OCI-M1 (cell line): ENCODE measurements at places on chromosomes 3 and 15.

- no peak for DNase-seq
Measured at GRCh38 chr3:37601832-37602231, 259.8 kb upstream of the CTDSPL start.

DNA sequence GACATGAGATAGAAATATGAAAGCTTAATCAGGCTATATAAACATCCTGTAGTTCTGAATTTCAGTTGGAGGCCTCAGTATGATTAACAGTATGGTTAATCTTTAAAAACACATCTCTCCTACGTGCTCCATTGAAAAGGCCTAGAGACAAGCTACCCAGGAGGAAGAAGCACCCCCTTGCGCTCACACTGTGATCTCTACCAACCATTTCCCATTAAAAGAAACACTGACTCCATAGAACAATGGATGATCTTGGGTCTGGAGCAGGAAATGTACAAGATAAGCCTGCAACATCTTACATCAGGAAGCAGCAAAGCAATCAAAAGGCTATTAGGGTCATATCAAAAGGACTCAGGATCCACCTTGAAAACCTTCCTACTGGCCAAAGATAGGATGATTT, 3.4 kb upstream of the EOGT start:
- no peak for DNase-seq

GRCh38 chr3:44896440-44896839, 22.0 kb downstream of the TGM4 start:
- no peak for DNase-seq

DNA sequence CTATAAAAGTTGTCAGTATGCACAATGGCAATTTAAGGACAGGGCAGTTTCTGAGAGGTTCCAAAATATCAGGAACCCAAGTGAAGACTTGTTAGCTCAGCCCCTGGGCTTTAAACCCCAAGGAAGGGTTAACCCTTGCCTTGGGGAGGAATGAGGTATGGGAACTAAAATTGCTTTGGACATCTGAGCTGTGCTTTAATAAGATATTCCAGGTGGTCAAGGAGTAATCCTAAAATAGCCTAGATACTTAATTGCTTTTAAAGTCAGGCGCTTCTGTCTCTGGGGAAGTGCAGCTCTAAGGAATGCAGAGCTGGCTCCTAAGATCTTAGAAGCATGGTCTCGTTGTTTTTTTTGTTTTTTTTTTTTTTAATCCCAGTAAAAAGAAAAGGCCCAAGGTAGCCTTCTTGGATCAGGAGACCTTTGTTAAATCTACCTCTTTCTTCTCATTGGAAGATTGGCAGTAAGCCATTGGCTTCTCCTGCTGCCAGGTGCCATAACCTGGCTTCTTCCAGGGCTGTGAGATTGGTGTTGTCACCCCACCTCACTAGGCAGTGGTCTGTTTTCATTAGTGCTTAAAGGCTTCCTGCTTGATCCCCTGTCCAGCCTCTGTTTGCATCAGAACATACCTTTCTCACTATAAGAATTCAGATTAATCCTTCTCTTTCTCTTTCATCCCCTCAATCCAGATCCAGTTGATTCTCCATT, 24.5 kb downstream of the ARID3B start:
- no peak for DNase-seq

DNA sequence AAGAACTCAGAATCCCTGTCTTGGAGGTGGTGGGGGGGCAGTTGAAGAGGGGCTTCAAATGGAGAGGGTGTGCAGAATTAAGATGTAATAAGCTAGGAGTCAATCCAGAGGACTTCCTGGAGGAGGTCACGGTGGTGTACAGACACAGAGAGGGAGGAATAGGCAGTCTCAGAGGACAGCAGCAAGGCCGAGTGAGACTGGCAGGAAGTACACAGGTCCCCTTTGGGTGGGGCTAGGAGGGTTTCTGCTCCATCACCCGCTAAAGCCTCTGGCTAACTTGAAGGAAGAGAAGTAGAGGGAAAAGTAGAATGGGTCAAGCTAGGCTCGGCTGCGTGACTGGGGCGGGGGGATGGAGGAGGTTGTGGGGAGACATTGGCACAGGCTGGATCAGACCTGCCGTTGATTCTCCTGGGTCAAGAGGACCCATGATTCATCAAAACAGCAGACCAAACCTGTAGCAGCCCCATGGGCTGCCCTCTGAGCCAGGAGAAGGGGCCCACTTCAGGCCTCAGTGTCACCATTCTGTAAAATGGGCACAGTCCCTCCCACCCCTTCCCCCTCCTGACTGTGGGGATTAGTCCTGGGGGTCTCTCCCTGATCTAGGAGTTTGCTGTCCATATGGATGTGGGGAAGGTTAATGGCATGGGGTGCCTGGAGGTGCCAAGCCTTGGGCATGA, 16.9 kb downstream of the CSPG4 start:
- DNase-seq = no peak

DNA sequence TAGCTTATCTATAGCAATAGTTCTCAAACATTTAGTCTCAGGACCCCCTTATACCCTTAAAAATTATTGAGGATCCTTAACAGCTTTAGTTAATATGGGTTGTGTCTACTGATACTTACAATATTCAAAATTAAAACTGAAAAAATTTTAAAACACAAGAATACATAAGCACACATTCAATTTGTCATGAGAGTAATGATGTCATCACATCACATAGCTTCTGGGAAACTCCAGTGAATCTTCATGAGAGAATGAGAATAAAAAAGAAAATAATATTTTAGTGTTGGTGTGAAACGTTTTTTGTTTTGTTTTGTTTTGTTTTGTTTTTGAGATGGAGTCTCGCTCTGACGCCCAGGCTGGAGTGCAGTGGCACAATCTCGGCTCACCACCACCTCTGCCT, 25.2 kb upstream of the ACP3 start:
- no peak for DNase-seq

- DNase-seq = no peak
Measured at GRCh38 chr3:158058495-158059130, 47.6 kb downstream of the SHOX2 start.

DNA sequence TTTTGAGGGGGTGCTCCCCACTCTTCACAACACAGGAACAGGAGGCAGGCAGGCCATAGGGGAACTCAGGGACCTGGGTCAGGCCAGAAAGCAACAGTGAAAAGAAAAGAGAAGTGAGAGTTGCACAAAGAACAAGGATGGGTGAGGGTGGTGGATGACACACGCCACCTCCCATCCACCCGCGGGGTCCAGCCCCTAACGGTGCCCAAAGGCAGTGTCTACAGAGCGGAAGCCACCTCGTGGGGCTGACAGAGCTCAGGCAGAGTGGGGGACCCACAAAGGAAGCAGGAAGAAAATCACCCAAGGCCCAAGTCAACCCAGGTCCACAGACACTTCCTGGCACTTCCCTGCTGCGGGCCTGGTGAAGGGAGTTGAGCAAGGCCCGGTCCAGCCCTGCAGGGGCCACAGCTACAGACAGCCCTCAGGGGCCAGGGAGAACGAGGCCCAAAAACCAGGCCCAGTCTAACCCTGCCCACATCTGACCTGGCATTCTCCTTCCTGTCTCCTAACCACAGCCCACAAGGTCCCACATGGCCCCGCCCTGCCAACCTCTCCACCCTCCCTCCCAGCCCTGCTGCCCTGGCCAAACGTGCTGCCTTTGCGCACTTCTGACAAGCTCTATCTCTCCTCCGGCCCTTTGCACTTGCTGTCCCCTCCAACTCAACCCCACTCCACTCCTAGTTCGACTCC, 5.9 kb downstream of the NUP210 start:
- DNase-seq = no peak

DNA sequence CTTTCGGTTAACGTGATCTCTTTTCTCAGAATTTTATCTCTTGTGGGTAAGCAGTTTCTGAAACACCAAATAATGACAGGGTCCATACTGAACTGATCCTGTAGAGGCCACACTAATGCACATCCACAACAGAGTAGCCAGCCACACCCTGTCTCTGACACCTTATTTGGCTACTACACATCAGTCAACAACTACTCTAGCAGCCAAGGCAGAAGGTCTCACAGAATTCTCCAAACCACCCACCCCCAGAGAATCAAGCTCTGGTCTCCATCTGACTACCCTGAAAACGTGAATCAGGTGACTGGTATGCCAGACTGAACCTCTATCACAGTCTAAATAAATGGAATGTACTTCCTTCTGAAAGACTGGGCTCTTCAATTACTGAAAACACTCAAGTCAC, 38.0 kb downstream of the EDC3 start:
- DNase-seq = peak; percentile 11

DNA sequence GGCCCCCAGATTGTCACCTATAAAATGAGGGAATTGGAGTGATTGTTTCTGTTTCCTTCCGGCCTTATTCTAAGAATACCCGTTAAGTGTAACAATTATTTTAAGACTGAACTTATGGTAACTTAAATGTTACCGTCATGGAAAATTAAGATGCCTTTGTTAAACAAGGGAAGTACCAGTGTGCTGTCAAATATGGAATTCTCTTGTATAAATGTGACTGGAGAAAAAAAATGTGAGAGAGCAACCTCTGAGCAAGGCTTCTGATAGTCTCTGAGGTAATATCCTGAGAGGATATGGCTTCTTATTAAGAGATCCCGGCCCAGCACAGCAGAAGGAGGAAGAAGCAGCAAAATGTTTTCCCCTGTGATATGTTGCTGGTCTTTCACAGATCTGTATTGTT, 480.7 kb upstream of the ADAMTS9 start:
- DNase-seq = no peak

DNA sequence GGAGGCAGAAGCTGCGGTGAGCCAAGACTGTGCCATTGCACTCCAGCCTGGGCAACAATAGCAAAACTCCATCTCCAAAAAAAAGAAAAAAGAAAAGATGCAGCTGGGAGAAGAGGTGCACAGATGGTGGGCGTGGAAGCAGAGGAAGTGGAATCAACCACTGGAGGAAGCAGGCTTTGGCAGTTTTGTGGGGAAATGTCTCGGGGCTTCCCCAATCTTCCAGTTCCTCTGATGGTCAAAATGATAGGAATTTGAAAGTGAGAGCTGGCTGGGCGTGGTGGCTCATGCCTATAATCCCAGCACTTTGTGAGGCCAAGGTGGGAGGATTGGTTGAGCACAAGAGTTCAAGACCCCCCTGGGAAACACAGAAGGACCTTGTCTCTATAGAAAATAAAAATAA, 48.1 kb upstream of the SMAD3 start:
- peak; percentile 12 for DNase-seq

- DNase-seq = no peak
Measured at GRCh38 chr3:12252889-12253288, 36.0 kb upstream of the PPARG start.

DNA sequence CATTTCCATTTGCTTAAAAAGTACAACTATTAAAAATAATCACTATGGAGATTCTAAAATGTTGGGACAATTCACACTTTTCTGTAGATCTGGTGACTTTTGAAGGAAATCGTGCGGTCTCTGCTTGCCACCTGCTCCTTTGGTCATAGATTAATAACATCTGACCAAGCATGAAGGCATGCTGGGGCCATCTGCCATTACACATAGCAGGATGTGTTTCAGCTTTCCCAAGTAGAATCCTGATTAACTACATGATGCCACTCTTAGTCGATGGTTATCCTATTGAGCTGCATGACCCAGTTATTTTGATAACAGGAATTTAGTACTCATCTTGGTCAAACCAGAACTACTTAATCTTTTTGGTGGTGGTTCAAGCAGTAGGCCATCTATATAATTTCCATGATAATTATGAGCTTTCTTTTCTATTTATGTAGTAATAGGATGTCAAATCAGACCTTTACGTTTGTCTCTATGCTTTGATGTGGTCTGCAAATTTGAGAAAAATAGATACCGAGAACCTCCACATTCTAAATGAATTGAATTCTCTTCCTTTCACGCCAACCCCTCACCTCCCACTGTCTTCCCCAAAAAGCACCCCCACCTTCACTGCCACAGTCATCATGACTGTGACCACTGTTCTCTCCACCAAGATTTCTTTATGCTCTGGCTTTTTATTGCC, 158.1 kb downstream of the DIPK2A start:
- DNase-seq = no peak

DNA sequence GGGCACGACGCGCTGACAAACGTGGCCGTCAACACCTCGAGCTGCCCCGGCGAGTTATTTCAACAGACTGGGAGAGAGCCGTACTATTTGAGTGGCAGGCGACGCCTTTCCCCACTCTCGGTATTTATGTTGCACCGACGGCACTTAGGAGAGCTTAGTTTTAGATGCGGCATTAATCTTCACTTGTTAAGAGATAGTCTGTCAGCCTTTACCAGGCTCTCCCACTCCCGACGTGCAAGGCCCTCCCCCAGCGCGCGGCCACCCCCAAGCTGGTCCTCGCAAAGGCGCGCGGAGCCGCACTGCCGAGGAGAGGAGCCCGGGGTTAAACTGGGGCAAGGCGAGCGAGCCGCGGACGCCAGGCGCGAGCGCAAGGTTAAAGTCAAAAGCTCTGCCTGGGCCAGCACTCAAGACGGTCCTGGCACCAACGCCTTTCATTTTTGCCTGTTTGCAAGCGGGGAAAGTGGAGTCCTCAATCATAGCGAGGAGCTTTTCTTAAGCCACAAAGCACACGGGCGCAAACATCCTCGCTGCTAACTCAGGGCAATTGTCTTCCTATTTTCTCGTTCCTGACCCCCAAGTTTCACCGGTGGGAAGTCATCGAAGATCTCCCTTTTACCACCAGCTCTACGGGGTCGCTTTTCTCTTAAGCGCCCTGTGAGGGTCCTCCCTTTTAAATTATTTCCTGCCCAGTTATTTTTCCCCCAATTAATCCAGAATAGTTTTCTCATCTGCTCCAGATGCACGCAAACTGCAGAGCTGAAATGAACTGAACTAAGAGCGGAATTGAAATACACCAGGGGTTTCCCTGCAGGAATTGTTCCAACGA, 86.6 kb downstream of the NR2F2 start:
- DNase-seq = no peak

DNA sequence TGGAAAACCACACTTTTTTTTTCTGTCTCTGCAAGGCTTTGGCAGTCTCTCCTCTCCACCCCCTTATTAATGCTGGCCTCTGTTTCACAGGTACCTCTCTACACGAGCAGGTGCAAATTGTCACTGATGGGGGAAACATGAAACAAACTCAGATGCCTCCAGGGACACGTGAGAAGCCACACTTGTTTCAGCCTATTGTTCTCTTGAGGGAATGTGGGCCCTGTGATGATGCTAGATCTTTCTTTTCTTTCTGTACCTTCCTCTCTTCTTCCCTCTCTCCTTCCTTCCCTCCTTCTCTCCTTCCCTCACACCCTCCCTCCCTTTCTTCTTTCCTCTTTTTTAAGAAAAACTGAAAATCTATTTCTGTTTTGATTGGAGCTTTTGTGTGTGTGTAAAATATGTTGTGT, 5.7 kb upstream of the BLM start:
- no peak for DNase-seq

DNA sequence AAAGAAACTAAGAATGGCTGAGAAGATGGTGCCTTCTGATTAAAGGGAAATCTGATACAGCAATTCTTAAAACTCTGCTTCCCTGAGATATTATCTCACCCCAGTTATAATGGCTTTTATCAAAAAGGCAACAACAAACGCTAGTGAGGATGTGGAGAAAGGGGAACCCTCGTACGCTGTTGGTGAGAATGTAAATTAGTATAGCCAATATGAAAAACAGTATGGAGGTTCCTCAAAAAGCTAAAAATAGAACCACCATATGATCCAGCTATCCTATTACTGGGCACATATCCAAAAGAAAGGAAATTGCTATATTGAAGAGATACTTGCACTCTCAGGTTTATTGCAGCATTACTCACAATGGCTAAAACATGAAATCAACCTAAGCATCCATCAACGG, 65.1 kb downstream of the GOLIM4 start:
- no peak for DNase-seq
